ENCODE measurements at places on chromosomes 2 and 18. TPM values are rescaled to one million over a fixed set of nuclear protein-coding genes. Genes with fewer than 3 reads are reported as not detected.

DNA sequence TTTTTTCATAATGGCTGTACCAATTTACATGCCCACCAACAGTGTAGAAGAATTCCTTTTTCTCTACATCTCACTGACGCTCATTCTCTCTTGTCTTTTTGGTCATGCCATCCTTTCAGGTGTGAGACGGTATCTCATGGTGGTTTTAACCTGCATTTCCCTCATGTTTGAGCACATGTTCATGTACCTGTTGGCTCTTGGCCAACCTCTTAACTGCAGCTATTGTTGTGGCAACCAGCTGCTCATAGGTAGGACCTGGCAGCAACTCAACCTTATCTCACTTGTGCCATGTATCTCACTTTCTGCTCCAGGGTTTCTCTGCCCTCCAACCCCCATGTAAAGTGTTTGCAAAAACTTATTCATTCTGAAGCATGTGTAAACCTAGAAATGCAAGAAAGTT, 167.5 kb downstream of the UPP2 start:
- no peak for DNase-seq

Gene TGFA
- 0.39 TPM for total RNA-seq

DNA sequence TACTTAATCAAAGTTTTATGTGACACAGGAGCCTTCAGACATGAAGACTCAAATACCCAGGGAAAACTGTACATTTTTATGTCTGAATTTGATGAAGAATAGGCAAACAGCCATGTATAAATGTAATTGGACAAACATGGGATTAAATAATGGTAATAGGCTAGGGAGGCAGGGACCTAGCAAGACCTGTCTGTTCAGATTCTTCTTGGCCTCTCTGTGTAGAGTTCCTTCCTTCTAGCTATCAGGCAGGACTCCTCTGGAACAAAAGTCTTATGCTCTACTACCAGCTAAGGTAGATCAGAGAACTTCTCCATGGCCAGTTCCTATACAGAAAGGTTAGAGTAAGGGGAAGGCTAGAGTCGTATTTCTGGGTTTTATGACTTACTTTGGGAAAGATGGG, 9.5 kb upstream of the PARD3B start:
- no peak for DNase-seq

DNA sequence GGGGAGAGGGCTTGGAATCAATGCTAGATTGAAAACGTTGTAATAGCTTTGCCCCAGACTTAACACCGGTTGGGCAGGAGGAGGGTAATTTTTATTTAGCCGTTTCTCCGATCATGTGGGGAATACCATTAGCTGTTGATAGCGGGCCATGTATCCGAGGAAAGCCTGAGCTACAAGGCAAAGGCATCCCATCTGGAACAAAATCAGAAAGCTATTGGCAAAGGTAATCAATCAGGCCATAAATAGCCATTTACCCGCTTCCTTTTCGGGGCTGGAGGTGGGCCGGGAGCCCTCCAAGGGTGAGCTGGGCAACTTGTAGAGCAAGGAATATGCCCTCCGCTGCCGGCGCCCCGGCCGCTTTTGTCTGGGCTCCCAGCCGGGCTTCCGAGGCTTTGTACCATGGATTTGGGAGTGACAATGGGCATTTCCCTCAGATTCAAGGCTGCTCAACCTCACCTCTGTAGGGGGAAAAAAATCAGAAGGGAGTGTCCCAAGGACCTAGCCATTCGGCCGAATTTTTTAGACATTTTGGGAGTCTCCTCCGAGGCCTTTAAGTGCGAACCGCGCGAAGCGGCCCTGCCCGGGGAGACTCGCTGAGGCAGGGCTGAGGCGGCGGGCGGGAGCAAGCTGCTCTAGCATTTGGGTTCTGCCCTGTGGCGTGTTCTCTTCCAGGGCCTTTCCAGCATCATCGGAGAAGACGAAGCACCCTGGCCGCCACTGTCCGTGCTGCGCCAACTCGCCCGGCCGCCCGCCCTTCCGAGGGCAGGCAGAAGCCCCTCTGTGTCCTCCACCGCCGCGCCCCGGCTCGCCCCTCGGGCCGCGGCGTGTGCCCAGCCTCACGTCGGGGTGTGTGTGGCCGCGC, 1.1 kb upstream of the HOXD9 start:
- DNase-seq: no peak

Gene HOXD3
- total RNA-seq: 3.8 TPM

DNA sequence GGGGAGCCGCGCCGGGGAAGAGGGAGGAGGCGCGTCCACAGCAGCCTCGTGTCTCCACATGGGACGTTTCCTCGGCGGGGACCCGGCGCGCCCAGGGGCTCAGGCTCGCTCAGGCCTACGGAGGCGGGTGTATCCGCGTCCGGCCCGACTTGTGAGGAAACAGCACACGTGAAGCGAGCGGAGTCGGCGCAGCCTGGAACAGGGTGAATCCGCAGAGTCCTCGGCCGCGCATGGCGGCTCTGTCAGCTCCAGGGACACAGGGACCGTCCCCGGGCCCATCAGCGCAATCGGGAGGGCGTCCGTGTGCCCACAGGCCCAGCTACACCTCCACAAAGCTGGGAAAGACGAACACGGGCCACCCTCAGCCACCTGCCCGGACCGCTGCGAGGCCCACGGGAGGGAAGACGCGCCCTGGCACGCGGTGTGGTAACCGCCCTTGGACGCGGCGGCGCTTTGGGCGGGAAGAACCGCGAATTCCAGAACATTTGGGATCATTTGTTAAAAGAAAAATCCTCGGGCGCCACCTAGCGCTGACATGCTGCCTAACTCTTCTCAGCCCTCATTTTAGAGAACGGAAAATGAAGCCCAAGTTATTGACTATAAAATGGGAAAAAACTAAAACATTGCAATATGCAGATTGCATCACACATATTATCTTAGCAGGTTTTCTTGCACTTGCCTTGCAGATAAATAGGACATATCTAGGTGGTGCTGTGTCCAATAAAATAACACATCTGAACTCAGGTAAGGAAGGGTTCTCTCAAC, 40.4 kb downstream of the TMEM18 start:
- peak; percentile 76 for DNase-seq

Measured in psoas muscle (tissue), 8 donors.